Stimulated activated CD4-positive, alpha-beta T cell treated with anti-CD3 and anti-CD28 coated beads, Interleukin-4, amount 100 ng/mL, for 48 hours (primary cell): ENCODE measurements at places on chromosomes 11 and 22.

- DNase-seq = no peak
Measured at GRCh38 chr11:9626496-9627394, 37.1 kb upstream of the SWAP70 start.

- no peak for DNase-seq
Measured at GRCh38 chr22:19580291-19580890, 56.2 kb upstream of the CLDN5 start.

DNA sequence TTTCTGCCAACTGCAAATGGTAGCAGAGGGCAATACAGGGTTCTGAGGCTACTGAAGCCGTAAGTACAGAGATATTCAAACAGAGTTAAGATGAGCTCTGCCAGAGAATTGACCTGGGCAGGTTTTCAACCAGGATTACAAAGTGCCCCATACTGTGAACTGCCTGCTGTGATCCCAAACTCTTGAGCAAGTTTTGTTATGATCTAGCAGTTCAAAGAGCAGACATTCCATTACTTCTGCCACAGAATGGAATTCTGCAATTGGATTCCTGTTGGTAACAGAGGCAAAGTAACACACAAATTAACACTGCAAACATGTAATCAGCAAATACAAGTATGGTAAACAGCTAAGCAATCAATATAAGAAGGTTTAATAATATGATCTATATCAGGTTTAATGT is 31.2 kb downstream of the ALG9 start:
- no peak for DNase-seq

GRCh38 chr22:37063431-37064420 is 12.2 kb downstream of the KCTD17 start:
- DNase-seq = no peak

GRCh38 chr11:93497596-93497995 is 45.6 kb downstream of the SMCO4 start:
- no peak for DNase-seq

GRCh38 chr22:41425660-41426365 is 20.8 kb downstream of the TOB2 start:
- no peak for DNase-seq

- DNase-seq = no peak
Measured at GRCh38 chr11:79274636-79275331, 166.0 kb downstream of the TENM4 start.

DNA sequence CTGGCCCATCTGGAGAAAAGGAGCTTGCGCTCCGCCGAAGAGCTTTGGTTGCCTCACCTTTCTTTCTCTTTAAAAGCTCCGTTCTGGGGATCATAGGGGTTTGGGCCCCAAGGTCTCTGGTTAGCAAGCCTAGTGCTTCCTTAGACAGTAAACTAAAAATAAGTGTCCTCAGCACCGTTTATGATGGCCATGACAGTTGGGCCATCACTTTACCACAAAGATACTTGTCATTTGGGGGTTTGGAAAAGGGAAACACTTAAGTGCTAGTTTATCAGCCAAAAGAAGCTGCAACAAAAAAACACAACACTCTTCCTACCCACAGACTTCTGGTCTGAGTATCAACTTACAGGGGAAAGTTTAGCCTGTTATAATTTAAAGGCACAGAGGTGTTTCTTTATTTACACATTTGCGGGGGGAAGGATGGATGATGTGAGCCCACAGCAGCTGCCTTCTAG is 88.4 kb upstream of the CD44 start:
- DNase-seq = no peak

DNA sequence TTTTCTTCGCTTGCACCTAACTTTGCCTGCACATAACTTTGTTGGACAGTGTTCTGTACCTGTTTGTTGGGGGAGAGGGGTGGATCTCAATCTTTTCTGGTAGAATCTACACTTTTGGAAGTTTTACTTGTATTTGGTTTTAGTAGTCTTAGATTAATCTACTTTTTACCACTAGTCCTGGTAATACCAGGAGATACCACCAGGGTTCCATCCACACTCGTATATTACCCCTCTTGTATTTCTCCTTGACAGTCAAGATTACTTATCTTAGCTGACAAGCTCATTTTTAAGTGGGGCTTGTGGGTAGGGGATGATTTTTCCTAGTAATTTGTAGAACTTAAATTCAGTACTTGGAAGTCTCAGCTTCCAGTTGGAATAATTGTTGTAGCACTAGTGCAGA is 37.3 kb upstream of the TECTA start:
- DNase-seq = no peak

DNA sequence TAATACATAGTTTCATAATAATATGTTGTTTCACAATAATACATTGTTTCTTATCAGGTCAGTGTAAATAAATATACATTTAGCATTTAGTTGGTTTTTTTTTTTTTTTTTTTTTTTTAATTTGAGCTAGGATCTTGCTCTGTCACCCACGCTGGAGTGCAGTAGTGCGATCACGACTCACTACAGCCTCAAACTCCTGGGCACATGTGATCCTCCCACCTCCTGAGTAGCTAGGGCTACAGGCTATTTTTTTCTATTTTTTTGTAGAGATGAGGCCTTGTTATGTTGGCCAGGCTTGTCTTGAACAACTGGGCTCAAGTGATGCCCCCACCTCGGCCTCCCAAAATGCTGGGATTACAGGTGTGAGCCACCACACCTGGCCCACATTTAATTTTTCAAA is 43.5 kb downstream of the MIAT start:
- no peak for DNase-seq

DNA sequence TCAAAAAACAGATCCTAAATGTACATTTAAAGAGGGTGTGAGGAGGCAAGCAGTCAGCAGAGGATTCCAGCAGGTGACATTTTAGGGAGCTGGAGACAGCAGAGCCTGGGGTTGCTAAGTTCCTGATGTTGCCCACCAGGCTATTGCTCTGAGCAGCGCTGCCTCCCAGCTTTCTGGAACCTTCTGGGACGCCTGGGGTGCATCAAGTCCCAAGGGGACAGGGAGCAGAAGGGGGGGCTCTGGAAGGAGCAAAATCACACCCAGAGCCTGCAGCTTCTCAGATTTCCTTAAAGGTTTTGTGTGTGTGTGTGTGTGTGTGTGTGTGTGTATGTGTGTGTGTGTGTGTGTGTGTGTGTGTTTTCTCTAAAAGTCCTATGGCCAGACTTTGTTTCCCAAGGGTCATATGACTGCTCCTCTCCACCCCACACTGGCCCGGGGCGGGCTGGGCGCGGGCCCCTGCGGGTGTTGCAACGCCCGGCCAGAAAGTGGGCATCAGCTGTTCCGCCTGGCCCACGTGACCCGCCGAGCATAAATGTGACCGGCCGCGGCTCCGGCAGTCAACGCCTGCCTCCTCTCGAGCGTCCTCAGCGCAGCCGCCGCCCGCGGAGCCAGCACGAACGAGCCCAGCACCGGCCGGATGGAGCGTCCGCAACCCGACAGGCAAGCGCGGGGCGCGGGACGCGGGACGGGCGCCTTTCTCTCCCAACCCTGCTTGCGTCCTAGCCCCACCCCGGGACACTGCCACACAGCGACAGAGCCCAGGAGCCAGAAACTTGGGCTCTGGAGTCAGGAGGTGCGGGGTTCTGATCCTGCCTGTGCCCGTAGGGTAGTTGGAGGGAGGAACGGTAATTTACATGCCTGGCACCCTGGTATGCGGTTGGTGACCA is at the start of gene HMOX1:
TSS of gene HMOX1 (plus strand) at position 560 of the 887 bp plus-strand sequence. CDS start at position 638, 78 bp downstream.
- peak; percentile 45 for DNase-seq

DNA sequence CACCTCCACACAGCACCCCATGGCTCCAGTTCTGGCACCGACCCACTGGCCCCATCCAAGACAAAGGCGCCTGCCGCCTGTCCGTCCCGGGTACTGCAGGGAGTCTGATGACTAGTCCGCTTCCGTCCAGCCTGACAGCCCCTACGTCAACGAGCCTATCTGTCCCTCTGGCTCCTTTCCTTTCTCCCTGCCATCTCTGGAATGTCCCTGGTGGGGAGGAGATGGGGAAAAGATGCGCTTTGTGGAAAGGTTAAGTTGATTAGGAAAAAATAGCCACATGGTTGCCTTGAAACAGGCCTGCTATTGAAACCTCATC is 10.4 kb downstream of the PDGFB start:
- no peak for DNase-seq

GRCh38 chr11:16977994-16978315 is 36.3 kb downstream of the PLEKHA7 start:
- no peak for DNase-seq

- DNase-seq = peak; percentile 44
Measured at GRCh38 chr22:25488244-25489020, 76.0 kb upstream of the GRK3 start.

- no peak for DNase-seq
Measured at GRCh38 chr11:129696309-129696989, 119.2 kb upstream of the TMEM45B start.

GRCh38 chr22:40331706-40332105 is 14.6 kb upstream of the ADSL start:
- DNase-seq = no peak

DNA sequence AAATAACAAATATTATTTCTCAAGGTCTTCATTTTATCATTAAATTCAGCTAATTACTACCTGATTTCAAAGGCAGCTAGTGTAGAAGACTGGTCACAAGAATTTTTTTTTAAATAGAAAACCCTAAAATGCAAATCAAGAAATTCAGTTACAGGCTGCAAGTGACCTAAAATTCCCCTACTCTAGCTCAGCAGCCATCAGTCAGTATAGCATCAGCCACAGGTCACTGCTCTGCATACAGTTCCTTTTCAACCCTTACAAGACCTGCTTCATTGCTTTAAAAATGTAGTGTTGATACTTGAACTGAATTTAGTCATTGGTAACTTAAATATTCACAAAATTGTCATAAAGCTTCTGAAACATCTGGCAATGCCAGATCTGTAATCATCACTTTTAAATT is 9.5 kb upstream of the B3GNT6 start:
- no peak for DNase-seq

- DNase-seq = no peak
Measured at GRCh38 chr11:46437122-46437689, 45.6 kb upstream of the CHRM4 start.

DNA sequence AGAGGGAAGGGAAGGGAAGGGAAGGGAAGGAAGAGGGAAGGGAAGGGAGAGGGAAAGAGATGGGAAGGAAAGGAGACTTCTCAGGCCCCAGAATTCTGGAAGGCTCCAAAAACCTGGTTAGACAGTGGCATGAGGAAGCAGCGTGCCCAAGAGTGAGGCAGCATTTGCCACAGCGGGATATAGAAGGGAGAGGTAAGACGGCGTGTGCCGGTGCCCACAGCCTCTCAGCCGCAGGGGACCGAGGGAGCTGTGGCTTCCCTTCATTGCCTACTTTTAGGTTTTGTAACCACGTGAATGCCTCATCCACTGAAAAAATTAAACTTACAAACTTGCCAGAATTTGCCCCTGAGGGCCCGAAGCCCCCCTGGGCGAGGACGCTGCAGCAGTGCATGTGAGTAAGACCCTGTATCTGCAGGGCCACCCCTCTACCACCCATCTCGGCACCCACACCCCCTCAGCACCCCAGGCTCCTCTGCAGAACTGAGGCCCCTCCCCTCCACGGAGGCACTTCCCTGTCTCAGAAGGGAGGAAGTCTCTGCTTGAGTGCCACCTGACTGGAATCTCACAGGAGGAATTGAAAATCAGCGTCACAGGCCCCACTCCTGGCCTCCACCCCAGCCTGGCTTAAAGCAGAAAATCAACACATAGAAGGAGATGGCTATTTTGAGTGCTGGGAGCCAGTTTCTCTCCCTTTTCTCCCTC is 58.1 kb downstream of the LINC01488 start:
- no peak for DNase-seq
